AG10803 (cell line): ENCODE measurements at places on chromosomes 7 and 10.
A peak's percentile ranks its signal among the peaks of the same experiment; 100 is the strongest.

DNA sequence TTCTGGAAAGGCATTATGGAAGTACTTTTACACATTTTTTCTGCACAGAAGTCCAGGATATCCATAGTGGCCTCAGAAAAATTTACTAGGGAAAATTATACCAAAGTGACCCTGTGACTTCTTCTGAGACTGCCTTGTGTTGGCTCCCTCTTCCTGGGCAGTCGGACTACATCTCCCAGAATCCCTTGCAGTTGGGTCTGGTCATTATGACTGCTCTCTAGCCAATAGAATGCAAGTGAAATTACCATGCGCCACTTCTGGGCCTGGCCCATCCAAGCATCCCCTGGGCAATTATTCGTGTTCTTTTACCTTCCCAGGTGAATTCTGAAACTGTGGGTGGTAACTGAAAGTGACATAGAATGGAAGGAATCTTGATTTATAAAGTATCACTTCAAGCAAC is 430.9 kb downstream of the ACTR3B start:
- DNase-seq = no peak

- no peak for DNase-seq
These were observed 263.3 kb downstream of the PTEN start for GRCh38 chr10:88126699-88127098.

- DNase-seq = peak; percentile 16
These were observed 540.7 kb downstream of the MAGI2 start for GRCh38 chr7:78912781-78913180.

DNA sequence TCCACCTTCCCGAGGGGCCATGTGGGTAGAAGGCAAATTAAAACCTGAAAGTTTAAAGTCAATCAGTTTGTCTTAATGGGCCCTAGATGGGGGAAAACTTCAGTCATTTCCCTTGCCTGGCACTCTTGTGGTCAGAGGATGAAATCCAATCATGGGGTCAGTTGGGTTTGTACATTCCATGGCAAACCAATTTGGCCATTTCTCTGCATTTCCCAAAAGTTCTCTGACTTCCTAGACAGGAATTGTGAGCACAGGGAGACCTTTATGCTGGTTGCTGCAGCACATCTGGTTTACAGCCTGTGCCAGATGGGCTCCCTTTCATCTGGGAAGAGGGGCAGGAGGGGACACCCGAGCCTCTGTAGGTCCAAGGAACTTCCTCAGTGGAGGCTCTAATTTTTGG is 113.0 kb downstream of the CYP26A1 start:
- peak; percentile 87 for DNase-seq

DNA sequence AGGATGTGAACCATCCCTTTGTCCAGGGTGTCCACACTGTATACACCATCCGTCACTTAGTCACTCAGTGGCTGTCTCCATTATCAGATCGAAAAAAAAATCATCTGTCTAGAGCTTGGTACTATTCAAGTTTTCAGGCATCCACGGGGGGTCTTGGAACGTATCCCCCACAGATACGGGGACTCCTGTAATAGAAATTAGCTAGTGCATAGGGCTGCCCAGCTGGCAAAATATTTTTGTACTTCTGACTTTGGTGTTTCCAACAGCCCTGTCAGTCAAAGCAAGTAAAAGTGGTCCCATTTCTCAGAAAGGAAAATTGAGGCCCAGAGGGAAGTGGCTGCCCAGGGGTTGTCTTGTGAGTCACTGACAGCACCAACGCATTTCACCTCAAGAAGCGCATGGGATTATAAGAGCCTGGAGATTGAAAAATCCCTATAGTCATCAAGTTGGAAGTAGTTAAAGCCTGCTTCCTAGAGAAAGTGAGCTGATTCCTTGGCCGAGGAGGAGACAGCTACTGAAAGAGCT is 52.1 kb upstream of the SLC29A3 start:
- no peak for DNase-seq
